ENCODE measurements at places on chromosomes 3 and 15.

DNA sequence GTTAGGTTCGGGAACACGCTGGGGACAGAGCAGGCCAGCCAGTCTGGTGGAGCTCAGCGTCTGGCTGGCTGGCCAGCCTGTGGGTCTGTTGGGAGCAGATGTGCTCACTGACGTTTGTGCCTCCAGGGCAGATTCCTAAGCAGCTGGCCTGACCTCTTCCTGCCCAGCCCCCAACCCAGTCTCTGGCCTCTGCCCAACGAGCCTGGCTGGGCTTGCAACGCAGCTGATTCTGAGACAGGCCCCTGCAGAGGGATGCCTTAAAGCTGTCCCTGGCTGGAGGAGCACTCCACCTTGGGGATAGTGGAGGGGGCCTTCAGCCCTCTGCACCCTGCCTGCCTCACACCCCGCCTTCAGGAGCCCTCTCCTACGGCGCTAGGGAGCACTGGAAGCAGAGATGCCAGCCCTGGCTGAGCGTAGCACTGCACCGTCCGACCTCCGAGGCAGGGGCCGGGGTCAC, 46.0 kb downstream of the KLF13 start:
- peak; percentile 69 for DNase-seq

DNA sequence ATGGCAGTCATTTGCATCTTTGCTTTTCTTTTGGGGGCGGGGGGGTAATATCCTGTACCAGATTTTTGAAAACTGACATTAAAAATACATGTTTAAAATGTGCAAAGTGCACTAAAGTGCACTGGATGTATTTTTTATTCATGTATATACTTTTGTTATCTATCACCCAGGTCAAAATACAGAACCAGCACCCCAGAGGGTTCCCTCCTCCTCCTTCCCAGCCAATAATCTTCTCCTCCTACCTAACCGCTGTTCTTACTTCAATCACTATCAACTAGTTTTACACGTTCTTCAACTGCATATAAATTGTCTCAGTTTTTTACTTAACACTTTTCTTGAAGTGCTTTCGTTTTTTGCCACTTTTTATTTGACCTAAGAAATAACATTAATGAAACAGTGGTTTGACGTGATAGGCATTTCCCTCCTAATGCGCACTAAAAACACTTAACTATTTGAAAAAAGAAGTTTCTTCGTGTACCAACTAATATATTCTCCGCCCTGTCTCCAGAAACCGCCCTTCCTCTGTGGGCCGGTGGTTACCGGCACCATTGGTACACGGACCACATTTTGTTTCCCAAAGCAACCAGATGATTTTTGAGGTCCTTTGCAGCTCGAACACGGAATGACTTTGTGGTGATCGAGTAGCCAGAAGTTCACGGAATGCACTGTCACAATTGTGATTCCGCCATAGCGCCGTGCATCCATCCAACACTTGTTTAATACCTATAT, 836 bp upstream of the AKAP13 start:
- DNase-seq: no peak

GRCh38 chr15:66614951-66615760, 49.4 kb upstream of the LCTL start:
- no peak for DNase-seq

- no peak for DNase-seq
These were observed 32.5 kb upstream of the TBL1XR1 start for GRCh38 chr3:177229791-177230190.

DNA sequence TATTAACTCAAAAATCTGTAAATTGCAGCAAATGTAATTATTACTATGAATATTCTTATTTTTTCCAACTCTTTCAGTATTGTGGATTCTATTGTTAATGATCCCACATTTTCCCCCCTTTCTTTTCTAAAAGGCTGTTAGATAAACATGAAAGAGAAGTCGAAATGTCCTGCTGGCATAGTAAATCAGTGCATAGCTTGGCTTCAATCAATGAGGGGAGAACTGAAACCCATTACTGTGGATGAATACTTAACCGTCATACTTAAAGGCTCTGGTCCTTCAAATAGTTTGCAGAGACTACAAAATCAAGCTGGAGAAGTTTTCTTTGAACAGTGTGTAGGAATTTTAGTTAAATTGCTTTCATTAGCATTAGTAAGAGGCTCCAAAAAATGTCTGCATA, 667.9 kb downstream of the CADM2 start:
- peak; percentile 5 for DNase-seq

DNA sequence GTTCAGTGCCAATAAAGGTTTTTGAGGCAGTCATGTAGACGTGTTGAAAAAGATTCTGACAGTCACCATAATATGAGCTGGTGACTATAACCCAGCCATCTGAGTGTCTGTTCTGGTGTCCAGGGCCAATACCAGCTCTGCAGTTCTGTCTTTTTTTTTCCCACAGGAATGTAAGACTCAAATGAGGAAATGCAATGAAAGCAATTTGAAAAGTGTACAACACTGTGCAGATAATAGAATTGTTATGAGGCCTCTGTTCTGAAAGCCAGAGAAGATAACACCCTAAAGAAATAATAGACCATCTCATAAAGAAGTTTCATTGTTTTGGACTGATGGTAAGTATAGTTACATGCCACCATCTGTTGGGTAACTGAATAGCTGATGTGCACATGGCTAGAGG, 57.1 kb downstream of the CLDN1 start:
- no peak for DNase-seq

DNA sequence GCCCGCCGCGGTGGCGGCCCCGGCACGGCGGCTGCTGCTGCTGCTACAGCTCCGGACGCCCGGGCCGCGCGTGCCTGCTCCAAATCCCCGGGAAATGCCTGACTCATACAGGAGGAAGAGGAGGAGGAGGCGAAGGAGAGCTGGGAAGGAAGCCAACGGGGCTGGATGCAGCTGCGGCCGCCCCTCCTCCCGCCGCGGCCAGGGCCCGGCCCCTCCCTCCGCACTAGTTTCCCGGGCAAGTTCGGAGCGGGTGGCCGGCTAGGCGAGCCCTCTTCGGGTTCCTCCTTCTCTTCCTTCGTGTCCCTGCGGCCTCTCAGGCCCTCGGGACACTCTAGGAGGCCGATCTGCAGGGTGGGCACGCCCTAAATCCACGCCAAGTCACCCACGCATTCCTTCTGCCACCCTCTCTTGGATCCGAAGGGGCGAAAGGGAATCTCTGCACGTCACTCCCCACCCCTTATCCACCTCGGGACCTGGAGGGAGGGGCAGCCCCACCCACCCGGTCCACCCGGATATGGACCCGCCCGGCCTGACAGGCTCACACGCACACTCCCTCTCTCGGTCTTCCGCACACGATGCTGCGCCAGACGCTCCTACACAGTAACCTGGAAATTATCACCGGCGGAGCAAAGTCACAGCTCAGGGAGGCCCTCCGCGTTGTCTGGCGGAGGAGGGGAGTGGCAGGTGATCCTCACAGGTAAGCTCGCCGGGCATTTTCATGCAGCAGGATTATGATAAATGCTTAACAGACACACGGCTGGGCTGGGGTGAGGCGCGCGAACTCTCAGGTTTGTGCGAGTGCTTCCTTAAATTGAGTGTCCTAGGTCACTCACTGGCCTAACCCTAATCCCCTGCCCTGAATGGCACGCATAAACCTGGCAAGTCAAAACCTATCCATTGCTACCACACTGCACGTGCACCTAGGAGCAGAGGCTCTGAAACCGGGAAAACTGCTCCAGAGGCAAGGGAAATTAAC, at the start of the genes OSBPL10 and ZNF860:
TSS of gene OSBPL10 (minus strand) at position 57 of the 976 bp plus-strand sequence. CDS start 83 bp downstream, outside the sequence.
TSS of gene ZNF860 (plus strand) at position 545 of the 976 bp plus-strand sequence. CDS start 7,330 bp downstream, outside the sequence.
- no peak for DNase-seq

- no peak for DNase-seq
These were observed 48.0 kb downstream of the NSUN3 start for GRCh38 chr3:94110854-94111253.

DNA sequence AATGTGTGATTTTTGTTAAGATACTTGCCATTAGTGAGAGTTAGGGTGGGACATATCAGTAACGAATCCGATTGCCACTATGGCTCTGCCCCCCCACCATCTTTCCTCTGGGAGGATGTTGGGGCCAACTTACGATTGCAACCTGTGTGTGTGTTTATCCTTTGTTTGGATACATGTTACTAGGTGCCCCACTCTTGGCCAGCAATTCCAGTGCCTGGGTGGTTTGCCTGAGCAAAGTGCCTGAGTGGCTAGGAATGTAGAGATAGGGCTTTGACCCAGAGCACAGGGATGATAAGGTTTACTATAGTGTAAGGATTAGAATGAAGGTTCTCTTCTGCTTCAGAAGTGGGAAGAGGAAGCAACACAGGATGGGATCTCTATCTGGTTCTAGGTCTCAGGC, 231.8 kb downstream of the TP63 start:
- DNase-seq: no peak
